Trophoblast cell (in vitro differentiated cells and primary cell): ENCODE measurements at places on chromosomes 11 and 22.

DNA sequence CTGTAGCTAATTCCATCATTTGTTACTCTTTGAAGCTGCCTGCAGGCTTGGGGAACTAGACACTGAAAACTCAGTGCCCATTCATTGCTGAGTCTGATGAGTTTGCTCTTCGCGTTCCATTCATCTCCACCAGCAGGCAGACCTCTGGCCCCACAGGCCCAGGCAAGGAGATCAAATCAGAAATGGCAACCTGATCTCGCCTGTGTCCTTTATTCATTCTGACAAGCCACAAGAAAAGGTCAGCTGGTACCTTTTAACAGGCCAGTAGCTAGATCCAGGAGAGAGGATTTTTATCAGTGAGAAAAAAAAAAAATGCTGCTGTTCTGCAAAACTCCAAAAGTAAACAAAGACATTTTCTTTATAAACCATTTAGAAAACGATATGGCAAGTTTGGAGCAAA lies 742.5 kb downstream of the ETS1 start:
- no peak for DNase-seq

DNA sequence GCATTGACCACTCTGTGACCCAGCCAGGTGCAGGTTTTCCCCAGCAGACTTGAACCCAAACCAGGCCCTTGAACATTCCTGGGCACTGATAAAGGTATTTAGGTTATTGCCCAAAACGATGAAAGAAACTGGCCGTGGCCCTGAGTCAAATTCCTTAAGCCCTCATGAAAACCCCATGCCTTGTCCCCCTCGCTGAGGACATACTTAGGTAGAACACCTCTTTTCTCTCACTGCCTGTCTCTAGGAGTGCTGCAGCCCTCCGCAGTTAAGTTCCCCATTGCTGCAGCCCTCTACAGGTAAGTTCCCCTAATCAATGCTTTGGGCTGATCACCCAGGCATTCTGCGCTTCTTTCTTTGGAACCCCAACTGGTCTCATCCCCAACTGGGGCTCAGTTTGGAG lies 961.6 kb downstream of the TBC1D22A start:
- DNase-seq = no peak

DNA sequence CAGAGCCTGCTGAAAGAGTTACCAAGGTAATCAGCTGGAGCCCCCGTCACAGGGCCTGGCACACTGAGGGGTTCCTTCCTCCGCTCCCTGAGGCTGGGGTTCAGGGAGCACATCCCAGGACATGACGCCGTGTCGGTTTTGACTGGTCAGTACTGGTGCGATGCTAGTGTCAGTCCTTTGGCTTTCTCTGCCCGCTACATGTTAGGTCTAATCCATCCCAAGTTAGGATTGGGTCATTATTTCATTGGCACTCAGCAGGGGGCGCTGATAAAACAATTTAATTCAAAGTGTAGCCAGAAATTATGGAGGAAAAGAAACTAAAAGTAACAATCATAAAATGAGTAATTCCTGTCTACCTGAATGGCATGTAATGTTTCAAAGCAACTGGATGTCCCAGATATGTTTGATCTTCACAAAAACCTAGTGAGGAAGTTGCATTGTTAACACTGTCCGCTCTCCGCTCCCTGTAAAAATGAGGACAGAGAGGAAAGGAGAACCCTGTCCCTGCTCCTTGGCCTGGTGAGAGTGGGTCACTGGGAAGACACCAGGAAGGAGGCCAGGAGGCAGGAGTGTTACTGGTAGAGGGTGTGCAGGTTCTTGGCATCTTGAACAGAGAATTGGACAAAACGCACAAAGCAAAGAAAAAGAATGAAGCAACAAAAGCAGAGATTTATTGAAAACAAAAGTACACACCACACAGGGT lies 27.1 kb downstream of the TSKU start:
- DNase-seq = peak; percentile 38

GRCh38 chr22:46795140-46795539 lies 32.7 kb downstream of the TBC1D22A start:
- no peak for DNase-seq

- peak; percentile 88 for DNase-seq
Measured at GRCh38 chr11:447923-448731, 2.0 kb upstream of the PTDSS2 start.

DNA sequence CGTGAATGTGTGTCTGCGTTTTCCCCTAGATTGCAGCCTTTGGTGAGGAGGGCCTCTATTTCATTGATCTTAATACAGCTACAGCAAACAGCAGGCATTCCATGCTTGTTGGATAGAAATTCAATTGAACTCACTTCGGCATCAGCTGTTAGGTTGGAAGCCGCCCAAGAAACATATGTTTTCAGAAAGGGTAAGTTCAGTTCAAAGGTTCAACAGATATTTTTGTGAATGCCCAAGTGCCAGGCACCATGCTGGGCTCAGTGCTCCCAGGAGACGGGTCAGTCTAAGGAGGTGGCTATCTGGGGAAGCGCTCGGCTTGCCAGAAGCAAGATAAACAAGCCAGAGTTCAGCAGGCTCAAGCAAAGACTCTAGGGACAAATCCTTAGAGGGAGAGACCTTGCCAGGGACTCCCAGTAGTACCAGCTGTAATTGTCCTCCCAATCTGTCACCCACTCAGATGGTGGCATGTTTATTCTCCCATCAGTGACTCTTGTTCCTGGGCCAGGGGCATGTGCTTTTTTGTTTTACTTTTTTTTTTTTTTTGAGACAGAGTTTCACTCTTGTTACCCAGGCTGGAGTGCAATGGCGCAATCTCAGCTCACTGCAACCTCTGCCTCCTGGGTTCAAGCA lies 64.5 kb upstream of the LARGE1 start:
- DNase-seq = no peak
